Eye (tissue), 1 donor: ENCODE measurements at places on chromosomes 2 and 18.

DNA sequence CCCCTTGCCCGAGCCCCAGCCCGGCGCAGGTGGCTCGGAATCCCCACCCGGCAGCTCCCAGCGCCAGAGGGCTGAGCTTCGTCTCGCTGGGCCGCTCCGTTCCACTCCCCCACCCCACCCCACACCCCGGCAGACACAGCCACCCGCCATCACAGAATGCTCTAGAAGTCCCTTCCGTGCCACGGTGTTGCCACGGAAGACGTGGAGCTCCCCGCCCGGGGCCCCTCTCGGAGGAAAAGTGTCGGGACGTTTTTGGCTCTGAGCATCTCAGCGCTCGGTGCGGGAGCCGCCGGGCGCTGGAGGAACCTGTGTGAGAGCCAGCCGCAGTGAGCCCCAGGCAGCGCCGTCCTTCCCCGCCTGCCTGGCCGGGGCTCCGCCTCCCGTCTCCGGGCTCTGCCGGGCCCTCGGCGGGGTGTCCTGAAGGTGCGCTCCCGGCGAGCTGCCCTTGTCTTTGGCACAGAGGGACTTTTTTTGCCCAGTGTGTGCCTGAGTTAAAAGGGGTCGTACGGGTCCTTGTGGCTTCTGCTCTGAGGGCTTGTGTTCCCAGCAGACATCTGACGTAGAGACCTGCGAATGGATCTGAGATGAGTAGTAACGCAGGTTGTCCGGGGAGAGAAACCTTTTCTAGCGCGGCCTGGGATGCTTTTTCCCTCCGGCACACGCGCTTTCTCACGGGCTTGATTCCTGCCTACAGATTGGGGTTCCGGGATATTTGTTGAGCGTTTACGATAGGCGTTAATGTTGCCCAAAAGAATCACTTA, 1.8 kb downstream of the ZCCHC2 start:
- DNase-seq: peak; percentile 84

- DNase-seq: no peak
Observed at GRCh38 chr2:120421830-120422175, 75.9 kb downstream of the INHBB start.

DNA sequence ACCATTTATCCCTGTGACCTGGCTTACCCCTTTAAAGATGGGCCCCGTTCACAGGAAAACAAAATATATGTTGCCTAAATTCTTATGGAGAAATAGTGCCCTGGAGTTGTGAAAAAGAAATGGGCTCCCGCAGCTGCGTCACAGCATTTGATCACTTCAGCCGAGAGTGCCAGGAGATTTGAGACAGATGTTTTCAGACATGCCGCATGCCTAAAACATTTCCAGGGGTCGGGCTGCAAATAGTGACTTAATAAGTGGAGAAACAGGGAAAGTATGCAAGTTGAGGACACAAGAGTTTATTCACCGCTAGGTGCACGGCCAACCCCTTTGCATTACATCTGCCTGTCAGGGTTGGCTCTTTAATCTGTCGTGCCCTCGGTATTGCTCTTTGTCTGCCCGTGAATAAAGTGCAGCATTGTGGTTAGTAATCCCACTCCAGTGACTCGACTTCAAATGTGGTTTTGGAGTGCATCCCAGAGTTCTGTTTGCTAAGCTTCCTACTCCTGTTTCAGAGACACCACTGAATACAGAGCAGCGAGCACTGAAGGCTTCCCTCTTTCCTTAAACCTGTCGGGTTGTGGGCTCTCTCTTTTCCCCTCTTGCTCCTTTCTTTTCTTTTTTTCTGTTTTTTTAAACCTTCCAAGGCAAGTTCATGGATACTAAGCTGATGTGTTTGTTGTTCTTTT, 187.5 kb downstream of the LTBP1 start:
- peak; percentile 88 for DNase-seq

- no peak for DNase-seq
Observed at GRCh38 chr2:134431838-134432434, 178.1 kb downstream of the MGAT5 start.

- no peak for DNase-seq
Observed at GRCh38 chr2:69449906-69450305, 12.7 kb upstream of the NFU1 start.

- DNase-seq: no peak
Observed at GRCh38 chr2:14759082-14759481, 126.6 kb downstream of the LRATD1 start.

DNA sequence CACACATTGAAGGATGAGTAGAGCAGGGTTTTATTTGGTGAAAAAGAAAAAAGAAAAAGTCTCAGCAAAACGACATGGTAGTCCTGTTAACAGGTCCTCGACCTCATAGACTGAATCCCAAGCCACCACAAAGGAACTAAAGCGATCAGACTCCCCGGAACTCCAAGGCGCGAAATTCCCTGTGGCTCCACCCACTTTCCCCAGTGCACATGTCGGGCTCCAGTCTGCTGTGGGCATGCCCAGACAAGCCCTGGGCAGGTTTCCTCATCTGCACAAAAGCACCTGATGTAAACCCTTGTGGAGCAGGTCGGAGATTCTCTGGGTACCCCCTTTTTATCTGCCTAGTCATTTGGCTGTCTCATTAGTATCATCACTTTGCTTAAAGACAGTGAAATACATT, 170.7 kb upstream of the FSIP2 start:
- no peak for DNase-seq
